ENCODE measurements at places on chromosomes 13 and 19.

GRCh38 chr19:57016076-57016475 lies 103.7 kb upstream of the USP29 start:
- DNase-seq: no peak

GRCh38 chr13:62997038-62997599 lies 1581.5 kb upstream of the PCDH20 start:
- DNase-seq: no peak

DNA sequence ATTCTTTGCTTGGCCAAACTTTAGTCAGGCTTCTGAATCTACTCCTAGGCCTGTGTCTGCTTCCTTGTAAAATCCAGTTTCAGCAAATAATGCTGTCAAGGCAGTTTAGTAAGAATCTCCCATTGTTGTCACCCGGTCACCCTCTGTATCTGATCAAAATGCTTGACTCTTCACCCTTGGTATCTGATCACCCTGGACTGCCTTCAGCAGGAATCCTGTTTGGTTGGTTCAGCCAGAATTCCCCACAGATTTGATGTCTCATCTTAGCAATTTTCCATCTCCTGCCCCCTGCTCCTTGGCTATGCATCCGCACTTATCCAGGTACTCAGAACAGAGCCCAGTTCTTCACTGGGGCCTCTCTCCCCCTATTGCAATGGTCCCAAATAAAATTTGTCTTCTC lies 172.4 kb upstream of the UBL3 start:
- DNase-seq: no peak

DNA sequence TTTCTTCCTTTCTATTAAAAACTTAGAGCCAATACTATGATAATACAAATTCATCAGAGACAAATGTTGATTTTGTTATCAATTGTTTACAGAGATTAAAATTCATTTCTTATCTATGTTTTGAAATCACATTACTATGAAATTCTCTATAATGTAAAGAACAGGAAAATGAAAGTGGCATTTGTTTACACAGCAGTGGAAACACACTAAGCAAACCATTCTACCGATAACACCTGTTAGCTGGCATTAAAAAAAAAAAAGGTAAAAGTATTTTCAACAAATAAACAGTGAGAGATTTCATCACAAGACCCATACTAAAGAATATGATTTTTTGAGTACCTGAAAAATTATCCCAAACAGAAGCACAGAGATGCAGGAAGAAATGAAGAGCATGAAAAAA lies 4.8 kb upstream of the CCDC70 start:
- no peak for DNase-seq

DNA sequence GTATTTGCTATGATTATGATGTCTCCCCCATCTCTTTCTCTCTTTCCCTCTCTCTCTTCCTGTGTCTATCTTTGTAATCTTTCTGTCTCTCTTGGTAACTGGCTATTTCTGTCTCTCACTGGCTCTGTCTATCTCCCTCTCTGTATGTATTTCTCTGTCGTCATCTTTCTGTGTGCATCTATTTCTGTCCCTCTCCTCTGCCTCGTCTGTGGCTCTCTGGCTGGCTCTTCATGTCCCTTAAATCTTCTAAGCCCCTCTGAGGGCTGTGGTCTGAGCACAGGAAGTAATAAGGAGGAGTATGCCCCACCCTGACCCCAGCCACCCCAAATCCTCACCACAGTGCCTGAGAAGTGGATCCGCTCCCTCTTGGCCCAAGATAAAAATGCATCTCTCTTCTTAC lies 104.4 kb downstream of the DNAJC15 start:
- no peak for DNase-seq

DNA sequence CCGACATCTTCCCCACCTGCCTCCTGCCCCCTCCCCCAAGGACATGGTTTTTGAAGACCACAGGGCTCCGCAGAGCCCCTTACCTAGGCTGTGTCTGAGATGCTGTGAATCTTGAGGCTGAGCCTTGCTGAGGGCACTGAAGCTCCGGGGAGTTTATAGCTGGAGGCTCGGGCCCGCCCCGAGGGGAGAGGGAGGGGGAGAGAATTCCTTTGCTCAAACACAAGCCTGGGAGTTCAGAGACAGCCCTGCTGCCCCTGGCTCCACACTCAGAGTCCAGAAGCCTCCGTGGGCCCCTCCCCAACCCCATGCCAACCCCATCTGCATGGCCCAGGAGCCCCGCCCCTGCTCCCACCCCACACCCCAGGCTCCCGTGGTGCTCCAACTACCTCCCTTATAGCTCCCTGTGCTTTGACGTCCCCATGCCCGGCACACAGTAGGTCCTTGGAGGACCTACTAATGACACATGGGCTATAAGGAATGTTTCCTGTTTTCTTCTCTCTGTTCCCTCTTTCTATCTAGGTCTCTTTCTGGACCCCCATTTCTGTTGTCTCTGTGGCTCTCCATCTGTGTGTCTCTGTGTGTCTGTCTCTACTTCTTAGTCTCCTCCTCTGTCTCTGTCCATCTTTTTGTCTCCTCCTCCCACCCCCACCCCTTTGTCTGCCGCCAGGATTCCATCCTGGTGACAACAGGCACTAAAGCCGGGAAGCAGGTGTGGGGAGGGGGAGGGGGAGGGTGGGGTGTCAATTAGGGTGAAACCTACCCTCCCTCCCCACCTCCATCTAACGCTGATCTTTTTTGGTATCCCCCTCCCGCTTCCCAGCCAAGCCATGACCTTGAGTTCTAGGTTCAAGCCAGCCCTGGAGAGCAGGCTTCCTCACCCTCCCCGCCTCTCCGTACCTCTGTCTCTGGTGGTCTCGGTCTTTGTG lies at the start of gene TNNT1:
Gene TNNT1, minus strand, starts transcription at position 129 of the 926 bp plus-strand sequence. CDS start 2,049 bp downstream, outside the sequence.
- DNase-seq: no peak

DNA sequence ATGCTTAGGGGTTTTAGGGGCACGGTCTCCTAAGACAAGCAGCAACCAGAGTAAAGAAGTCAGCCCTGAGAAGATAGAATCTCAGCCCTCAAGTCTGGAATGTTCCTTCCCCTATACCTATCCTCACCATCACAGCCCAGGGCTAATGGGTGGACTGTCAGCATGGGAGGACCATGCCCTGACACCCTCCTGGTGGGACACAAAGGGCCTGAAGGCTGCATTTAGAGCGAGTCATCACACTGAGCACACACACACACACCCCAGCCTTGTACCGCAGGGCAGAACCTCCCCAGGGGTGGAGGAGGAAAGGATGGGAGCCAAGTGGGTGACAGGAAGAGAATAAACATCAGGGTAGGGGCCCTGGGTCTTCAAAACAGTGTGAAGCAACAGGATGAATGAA lies 174.8 kb upstream of the SERP2 start:
- DNase-seq: no peak

GRCh38 chr13:100014621-100015020 lies 33.0 kb downstream of the ZIC2 start:
- no peak for DNase-seq

DNA sequence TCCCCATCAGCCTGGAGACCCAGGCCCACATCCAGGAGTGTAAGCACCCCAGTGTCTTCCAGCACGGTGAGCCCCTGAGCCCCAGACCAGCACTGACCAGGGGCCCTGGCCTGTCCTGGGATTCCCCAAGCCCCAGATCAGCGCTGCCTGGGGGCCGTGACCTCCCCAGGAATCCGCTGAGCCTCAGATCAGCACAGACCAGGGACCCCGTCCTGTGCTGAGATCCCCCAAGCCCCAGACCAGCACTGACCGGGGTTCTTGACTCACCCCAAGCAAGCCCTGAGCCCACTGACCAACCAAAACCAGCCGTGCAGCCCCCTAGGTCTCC lies 5.7 kb downstream of the MCOLN1 start:
- DNase-seq: no peak

DNA sequence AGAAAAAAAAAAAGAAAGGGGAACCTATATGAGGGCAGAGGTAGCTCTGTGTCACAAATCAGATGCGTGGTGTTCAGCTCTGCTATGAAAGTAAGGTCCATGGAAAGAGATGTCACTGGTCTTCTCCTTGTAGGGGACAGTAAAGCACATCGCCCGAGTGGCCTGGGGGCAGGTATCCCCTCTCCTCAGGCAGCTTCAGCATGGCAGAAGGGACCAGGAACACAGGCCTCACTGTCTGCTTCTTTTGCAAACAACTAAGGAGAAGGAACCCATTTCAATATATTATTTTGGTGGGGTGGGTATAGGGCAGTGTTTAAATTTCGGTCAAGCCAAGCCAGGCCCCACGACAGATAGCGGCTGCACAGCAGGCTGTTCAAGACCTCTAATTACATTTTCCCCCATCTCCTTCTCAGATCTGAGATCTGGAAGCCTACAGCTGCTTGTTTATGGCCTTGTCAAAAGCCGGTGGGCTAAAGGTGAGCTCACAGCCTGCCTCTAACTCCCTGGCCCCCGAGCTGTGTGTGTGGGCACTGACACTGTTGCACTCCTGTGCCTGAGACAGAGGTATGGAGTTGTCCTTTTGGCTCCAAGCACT lies 72.8 kb downstream of the HSPH1 start:
- DNase-seq: no peak

- DNase-seq: no peak
Measured at GRCh38 chr13:33611121-33611805, 206.7 kb upstream of the RFC3 start.

DNA sequence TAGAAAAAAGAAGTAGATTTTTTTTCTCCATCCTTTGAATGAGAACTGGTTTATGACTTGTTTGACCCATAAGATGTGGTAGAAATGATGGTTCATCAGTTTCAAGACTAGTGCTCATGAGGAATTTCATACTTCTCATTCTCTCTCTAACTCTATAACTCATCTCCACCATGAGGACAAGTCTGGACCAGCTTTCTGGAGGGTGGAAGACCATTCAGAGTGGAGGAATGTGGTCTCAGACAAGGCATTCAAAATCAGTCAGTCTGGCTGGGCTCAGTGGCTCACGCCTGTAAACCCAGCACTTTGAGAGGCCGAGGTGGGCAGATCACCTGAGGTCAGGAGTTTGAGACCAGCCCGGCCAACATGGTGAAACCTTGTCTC lies 3.5 kb upstream of the EID2 start:
- no peak for DNase-seq

- DNase-seq: no peak
Measured at GRCh38 chr13:37621811-37622361, 23.3 kb upstream of the POSTN start.

DNA sequence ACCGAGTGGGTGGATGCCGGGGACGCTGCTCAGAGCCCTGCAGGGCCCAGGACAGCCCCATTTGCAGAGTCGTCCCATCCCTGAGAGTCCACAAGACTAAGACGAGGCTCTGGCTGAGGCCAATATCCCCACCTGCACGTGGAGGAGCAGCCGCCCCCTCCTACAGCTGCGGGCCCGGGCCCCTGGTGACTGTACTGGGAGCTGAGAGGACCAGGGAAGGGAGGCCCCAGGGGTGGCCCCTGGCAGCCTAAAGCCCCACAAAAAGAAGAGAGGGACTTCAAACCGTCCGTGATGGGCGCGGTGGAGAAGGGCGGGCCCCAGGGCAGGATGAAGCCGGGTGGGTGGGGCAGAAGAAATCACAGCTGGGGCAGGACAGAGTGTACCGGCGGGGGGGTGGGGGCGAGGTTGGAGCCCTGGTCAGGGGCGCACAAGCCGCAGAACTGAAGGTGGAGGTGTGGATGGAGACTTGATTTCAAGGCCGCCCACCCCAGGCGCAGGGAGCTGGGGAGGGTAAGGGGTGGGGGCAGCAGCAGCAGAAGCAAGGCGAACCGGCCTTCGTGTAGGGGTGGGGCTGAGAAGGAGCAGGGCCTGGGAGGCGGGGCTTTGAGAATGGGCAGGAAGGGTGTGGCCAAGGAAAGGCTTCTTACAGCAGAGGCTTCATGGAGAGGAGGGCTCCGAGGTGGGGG lies 12.9 kb downstream of the CFD start:
- DNase-seq: peak; percentile 72

- DNase-seq: no peak
Measured at GRCh38 chr13:97068151-97068550, 73.9 kb upstream of the OXGR1 start.

- no peak for DNase-seq
Measured at GRCh38 chr13:20190481-20191310, 2.0 kb downstream of the GJB2 start.

- DNase-seq: no peak
Measured at GRCh38 chr19:6271251-6271650, 8.5 kb downstream of the MLLT1 start.

- no peak for DNase-seq
Measured at GRCh38 chr19:11254666-11255065, 7.7 kb downstream of the DOCK6 start.

DNA sequence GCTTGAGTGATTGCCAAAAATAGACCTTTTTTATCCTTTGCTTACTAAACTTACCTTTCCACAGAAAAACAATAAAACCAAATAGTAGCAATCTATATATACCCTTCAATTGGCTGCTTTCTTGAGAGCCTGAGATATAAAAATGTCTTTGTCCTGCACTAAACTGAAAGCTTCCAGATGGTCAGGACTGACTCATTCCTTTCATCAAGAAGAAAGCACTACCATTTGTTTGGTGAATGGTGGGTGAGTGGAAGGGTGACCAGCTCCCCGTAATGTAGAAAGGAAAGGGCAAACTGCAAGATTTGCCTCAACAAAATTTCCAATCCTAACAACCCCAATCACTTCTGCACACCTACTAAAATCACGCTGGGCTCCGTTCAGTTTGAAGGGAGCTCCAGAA lies 67.8 kb downstream of the SACS start:
- no peak for DNase-seq

DNA sequence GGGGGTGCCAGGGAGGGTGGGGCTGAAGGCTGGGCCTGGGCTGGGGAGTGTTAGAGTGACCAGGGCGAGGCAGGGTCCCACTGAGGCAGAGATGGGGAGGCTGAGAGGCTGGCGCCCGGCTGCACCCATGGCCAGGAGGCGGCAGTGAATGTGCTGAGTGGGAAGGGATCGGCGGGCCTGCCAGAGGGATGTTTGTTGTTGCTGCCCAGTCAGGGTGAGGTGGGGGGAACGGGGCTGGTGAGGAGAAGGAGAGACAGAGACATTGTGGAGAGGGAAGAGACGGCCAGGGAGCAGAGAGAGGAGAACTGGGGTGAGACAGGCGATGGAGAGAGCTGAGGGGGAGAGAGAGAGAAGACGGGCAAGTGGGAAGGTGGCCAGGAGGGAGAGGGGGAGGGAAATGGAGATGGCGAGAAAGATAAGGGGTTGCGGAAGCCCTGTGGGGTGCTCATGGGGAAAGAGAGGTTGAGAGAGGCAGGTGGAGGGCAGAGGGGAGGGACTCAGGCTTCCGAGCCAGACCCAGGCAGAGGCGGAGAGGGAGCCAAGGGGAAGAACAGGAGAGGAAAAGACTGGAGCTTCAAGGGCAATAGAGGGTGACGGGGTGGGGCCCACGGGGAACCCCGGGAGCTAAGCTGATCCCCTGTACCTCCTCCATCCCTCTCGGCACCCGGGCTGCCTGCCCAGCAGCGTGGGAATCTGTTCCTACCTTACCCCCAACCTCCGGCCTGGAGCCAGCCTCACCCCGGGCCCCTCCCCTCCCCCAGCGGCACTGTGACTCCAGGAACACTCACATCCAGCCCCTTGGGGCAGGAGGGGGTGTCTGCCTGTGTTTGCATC lies 690 bp upstream of the B3GNT8 start:
- DNase-seq: no peak

- no peak for DNase-seq
Measured at GRCh38 chr13:21637296-21637695, 33.3 kb upstream of the MICU2 start.

Data from stimulated activated CD4-positive, alpha-beta T cell treated with anti-CD3 and anti-CD28 coated beads, Interleukin-2, amount 100 ng/mL, for 4 hours (primary cell).